ENCODE measurements at places on chromosomes 13 and 19. TPM values are rescaled to one million over a fixed set of nuclear protein-coding genes. Genes with fewer than 3 reads are reported as not detected.

CRB3 gene
- 8.9 TPM for total RNA-seq

SIGLEC5 gene
- not detected for total RNA-seq

METTL21C gene
- total RNA-seq = not detected

MEIOSIN gene
- not detected for total RNA-seq

CDC42EP5 gene
- not detected for total RNA-seq

MEIS3 gene
- not detected for total RNA-seq

CBARP gene
- 0.67 TPM for total RNA-seq

LILRA1 gene
- total RNA-seq = not detected

CLDN10 gene
- total RNA-seq = not detected

PDX1 gene
- not detected for total RNA-seq

SH2D3A gene
- 38.8 TPM for total RNA-seq

SPACA4 gene
- not detected for total RNA-seq

PTPRH gene
- not detected for total RNA-seq

MED29 gene
- total RNA-seq = 55.1 TPM

CEACAM4 gene
- total RNA-seq = not detected

ERICH6B gene
- not detected for total RNA-seq

MYADM gene
- total RNA-seq = 251 TPM

PSG11 gene
- total RNA-seq = not detected

FBXO27 gene
- total RNA-seq = not detected

ATP8B3 gene
- 2.9 TPM for total RNA-seq

PBX4 gene
- total RNA-seq = 48.8 TPM

GIPC3 gene
- total RNA-seq = 0.49 TPM

CYP4F12 gene
- total RNA-seq = 1.4 TPM

SIGLEC9 gene
- total RNA-seq = 0.44 TPM

LILRA6 gene
- total RNA-seq = not detected

PRX gene
- total RNA-seq = 1.1 TPM

LILRB4 gene
- total RNA-seq = not detected

ETFB gene
- total RNA-seq = 27.5 TPM

TEAD2 gene
- not detected for total RNA-seq

MCEMP1 gene
- total RNA-seq = 1.1 TPM

FAM216B gene
- not detected for total RNA-seq

MRPL34 gene
- total RNA-seq = 33.8 TPM

CYP4F8 gene
- not detected for total RNA-seq

LILRB1 gene
- total RNA-seq = 0.87 TPM

CYP2S1 gene
- total RNA-seq = 0.41 TPM

AP2A1 gene
- total RNA-seq = 26.9 TPM

NLRP9 gene
- not detected for total RNA-seq

C19orf44 gene
- total RNA-seq = 0.61 TPM

PSG1 gene
- total RNA-seq = not detected

CEACAM5 gene
- total RNA-seq = not detected

ZSCAN1 gene
- total RNA-seq = not detected

SPART gene
- total RNA-seq = 20.1 TPM

KLK4 gene
- total RNA-seq = not detected

AP3D1 gene
- 42.5 TPM for total RNA-seq

OBI1 gene
- total RNA-seq = 4.0 TPM

GRWD1 gene
- 41.7 TPM for total RNA-seq
